ENCODE measurements at places on chromosomes 12 and 14.

DNA sequence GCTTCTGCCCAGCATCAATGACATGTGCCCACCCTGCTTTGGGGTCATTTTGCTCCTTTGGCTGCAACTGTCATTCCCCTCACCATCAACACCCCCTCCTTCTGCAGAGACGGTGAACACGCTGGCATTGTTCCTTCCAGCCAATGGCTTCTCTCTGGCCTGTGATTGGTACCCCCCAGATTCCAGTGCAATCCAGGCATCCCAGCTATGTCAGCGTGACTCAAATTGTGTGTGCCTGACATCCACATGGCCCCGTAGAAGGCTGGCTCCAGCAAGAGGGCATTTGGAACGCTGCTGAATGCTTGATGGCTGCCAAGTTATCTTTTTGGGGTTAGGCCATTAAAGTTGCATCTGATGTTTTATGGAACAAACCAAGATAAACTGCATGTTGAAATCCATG, 21.0 kb upstream of the CCND2 start:
- DNase-seq, result no peak

DNA sequence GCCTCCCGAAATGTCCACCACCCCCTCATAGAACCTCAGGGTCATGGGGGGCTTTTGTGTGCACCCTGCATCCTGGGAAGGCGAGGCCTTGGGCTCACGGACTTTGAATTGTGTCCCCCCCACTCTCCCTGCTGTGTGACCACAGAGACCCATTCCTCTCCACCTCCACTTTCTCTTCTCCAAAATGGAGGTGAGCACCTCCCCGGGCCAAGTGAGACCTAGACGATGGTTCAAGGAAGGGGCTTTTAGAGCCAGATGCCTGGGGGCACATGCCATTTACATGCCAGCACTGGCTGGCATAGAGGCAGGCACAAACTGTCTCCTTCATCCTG, 33.5 kb downstream of the CYP46A1 start:
- peak; percentile 95 for DNase-seq

DNA sequence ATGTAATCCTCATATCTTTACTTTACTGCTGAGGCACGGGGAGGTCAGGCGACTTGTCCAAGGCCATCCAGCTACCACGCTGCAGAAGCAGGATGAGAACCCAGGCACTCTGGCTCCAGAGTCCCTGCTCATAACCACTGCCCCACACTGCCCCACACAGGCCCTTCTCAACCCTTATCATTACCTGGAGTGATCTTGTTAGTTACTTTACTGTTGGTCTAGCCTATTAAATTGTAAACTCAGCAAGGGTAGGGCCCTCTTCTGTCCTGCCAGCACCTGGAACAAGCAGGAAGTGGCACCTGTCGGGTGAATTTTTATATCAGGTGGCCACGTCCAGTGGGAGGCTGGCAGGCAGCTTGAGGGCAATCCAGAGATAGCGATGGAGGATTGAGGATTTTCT, 12.2 kb downstream of the FAIM2 start:
- no peak for DNase-seq

GRCh38 chr12:45732936-45733335, 3.4 kb downstream of the ARID2 start:
- DNase-seq, result no peak

DNA sequence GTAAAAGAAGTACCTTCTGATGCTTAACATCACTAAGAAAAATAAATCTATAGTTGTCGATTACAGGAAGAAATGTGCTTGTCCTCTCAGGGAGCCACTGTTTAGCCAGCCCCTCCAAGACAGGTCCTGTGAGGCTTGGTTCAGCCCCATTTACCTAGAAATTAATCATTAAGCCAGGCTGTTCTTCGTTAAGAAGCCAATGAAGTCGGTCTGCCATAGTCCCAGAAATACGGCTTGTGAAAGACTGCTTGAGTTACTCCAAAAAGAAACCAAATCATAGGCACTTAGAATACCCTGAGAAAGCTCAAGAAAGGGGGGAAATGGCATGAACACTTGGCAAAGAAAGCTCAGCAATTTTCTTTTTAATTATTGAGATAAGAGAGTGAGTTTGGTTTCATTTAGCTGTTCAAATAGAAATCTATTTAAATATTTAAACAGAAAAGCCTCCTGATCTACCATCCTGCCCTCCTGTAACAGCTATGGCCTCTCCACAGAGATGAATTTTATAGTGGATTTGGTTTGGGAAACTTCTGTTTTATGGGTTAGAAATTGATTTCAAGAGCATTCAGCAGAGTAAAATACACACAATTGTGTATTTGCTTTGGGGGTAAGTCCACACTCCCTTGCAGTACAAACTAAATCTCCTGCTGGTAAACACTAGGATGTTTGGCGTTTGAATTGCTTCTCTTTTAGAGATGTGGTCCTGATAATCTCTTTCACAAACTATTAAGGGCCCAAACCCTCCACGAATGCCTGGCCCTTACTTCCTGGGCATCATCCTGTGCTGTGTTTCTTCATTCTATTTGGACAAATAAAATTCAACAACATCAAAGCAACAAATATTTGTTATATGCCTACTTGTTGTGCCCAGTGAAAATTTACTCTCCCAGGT, 234.4 kb downstream of the SEC23A start:
- DNase-seq, result no peak

- DNase-seq, result no peak
These were observed 30.9 kb upstream of the LUM start for GRCh38 chr12:91142221-91142631.

DNA sequence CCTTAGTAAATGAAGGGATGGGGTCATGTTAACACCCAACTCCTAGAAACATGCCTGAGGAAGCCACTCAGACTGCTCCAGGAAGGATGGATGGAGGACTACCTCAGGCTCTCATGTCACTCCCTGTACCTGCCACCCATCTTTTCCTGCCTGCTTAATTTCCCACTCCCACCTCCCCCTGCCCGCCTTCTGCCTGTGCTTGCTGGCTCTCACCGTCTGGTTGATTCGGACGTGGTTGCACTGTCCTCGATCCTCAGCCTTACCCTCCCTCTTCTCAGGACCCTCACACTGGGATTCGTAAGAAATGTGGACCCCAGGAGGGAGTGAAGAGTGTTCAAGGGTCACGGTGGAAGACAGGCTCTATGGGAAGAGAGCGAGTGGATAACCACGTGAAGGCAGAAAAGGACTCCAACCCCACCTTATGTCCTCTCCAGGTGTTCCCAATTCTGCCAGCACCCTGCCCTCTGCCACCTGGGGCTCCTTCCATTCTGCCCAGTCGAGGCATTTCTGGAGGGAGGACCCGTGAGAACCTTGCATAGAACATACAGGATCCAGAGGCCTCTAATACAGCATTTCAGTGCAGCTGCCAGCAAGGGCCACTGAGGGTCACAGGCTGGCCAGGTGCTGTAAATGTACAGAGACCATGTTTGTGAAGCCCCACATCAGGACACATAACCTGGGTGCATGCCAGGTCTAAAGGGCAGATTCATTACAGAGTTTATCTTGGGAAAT, 12.9 kb downstream of the ITGB7 start:
- DNase-seq, result no peak

DNA sequence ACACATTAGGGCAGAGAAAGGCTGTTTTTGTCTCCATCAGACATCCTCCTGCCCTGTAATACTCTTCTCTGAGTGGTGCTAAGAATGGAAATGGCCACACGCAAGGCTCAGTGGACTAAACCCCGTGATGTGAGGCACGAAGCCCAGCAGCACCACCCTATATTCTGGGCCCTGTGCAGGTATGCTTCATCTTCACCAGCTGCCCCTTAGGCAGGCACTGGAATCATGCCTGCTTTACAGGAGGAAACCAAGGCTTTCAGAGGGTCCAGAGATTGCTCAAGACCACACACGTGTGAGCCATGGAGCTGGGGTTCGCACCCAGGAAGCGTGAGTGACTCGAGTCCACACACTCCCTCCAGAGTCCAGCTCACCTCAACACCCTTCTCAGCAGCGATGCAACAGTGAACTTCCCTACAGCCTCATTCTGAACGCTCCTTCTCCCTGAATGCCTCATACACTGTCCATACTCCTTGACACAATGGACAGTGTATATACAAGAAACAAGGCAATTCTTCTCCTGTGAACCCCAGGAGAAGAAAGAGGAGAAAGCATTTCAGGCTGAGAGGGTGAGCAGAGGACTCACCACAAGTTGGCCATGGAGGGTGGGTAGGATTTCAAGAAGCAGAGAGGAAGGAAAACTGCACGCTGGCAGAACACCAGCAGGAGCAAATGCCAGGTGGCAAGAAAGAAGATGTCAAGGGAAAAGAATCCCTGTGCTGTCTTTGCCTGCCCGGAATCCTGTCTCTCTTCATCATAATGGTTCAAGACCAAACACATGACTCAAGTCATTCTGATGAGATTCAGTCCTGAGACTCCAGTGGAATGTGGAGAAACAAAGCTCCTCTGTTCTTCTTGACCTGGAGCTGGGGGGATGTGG, 39.1 kb downstream of the NT5DC3 start:
- DNase-seq, result no peak

GRCh38 chr14:32473464-32473855, 144.4 kb downstream of the AKAP6 start:
- no peak for DNase-seq

- DNase-seq, result no peak
These were observed 15.1 kb upstream of the NEK9 start for GRCh38 chr14:75141967-75142366.

GRCh38 chr14:22887260-22887989, 4.4 kb downstream of the REM2 start:
- DNase-seq, result no peak

DNA sequence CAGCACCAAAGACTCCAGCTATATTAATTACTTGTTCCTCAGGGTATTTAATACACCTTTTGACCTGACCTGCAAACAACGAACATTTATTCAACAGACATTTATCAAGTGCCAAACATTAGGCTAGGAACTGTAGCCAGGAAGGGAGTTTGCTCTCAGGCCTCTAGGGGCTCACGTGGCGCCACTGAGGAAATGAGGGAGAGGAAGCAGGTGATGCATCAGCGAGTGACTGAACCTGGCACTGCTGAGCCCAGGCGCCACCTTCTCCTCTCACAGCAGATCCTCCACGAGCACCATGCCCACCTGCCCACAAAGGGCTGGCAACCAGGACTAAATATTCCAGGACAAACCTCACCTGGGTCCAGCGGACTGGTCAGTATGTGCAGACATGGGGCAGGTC, 50.2 kb downstream of the SETD3 start:
- DNase-seq, result peak; percentile 67

- no peak for DNase-seq
These were observed 105.1 kb downstream of the C12orf50 start for GRCh38 chr12:87924149-87924548.

- DNase-seq, result no peak
These were observed 71.3 kb downstream of the DERA start for GRCh38 chr12:15982471-15982870.

GRCh38 chr12:121590476-121591143, 9.8 kb upstream of the KDM2B start:
- no peak for DNase-seq

- DNase-seq, result no peak
These were observed 411.6 kb upstream of the FBXO33 start for GRCh38 chr14:39843881-39844280.

DNA sequence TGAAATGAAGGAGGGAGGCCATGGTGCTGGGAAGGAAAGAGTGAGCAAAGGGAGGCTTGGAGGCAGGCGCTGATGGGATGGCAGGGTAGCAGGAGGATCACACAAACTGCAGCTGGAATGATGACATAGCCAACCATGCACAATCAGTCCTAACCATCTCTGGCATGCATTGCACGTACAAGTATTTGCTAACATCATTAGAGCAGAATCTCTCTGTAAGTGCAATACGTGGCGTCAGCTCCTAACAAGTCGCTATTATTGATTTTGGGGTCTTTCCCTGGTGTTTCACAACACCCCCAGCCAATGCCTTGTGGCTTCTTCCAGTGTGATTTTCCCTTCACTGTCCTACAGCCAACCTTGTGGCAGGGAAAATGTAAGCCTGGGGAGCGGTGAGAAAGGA, 18.5 kb downstream of the BDKRB1 start:
- peak; percentile 93 for DNase-seq

DNA sequence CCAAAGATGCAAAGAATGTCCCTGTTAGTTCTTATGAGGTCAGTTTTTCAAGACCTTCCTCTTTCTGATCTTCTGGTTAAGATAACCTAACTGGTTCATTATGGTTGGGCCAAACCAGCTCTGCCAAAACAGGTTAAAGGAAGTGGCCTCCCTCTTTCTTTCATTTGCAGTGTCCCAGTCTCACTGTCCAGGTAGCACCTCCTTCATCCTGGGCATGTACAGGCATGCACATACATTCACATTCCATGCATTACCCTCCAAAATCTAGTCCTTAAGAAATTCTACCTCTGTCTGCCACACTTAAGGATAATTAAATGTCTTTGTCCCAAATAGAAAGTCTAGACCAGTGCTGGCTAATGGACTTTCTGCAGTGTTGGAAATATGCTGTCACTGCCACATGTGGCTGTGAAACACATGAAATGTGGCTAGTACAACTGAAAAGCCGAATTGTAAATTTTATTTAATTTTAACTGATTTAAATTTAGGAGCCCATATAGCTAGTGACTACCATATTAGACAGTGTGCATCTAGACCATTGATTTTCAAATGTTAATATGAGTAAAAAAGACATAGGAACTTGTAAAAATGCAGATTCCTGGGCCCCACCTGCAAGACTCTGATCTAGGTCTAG, 169.3 kb downstream of the PCNX1 start:
- no peak for DNase-seq

- no peak for DNase-seq
These were observed 7.4 kb upstream of the PTGES3 start for GRCh38 chr12:56695327-56696101.

DNA sequence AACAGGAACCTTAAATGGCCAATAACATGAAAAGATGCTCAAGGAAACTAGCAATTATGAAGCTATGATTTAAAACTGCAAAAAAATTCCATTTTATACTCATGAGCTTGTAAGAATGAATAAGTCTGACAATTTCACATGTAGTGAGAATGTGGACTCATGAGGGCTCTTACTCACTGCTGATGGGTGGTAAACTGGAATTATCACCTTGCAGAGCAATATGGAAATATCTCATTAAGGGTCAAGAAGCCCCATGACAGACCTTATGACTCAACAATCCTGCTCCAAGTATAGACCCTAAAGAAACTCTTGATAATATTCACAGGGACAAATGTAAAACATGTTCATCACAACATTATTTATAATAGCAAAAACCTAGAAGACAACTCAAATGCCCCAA, 23.5 kb upstream of the SMAGP start:
- DNase-seq, result no peak

GRCh38 chr12:57173089-57173488, 25.7 kb upstream of the LRP1-AS start:
- no peak for DNase-seq

- no peak for DNase-seq
These were observed 115.3 kb downstream of the ALG10B start for GRCh38 chr12:38431921-38432320.

GRCh38 chr14:76872796-76873432, 46.7 kb downstream of the LRRC74A start:
- DNase-seq, result no peak

GRCh38 chr14:56854325-56854724, 44.0 kb upstream of the OTX2 start:
- DNase-seq, result no peak

- DNase-seq, result no peak
These were observed 1099.4 kb downstream of the FSCB start for GRCh38 chr14:43407706-43408105.

- no peak for DNase-seq
These were observed 19.1 kb downstream of the RTL1 start for GRCh38 chr14:100884456-100884855.
